ENCODE measurements at places on chromosomes 6 and 20.

DNA sequence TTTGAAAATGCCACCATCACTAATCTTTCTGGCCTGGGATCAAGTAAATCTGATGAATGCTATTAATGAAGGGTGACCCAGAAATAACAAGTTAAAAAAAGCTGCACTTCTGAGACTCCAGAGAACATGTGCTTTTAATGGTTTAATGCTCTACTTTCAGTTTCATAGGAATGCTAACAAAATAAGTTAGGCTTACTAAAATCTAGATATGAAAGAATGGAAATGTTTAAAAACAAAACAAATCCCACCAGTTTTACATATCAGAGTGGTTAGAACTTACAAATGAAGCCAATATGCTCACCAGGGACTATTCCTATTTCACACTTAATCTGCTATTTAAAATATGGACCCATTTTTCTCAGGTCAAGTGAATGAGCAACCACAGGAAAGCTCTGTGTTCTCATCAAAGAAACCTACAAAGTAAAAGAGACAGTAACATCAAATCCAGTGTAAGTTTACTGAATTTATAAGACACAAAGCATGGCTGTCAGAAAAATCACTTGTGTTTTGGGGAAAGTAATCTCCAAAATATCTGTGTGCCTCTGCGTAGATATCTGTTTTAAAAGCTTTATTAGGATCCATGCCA, 40.3 kb downstream of the FYN start:
- DNase-seq = no peak

DNA sequence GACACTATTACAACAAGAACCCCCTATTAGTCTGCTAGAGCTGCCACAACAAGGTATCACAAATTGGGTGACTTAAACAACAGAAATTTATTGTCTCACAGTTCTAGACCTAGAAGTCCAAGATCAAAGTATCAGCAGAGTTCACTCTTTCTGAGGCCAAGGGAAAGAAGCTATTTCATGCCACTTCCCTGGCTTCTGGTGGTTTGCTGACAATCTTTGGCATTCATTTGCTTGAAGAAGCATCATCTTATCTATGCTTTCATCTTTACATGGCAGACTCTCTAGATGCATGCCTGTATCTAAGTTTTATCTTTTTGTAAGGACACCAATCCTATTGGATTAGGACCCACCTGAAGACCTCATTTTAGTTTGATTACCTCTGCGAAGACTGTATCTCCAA, 296.8 kb upstream of the MARCKS start:
- DNase-seq = no peak

DNA sequence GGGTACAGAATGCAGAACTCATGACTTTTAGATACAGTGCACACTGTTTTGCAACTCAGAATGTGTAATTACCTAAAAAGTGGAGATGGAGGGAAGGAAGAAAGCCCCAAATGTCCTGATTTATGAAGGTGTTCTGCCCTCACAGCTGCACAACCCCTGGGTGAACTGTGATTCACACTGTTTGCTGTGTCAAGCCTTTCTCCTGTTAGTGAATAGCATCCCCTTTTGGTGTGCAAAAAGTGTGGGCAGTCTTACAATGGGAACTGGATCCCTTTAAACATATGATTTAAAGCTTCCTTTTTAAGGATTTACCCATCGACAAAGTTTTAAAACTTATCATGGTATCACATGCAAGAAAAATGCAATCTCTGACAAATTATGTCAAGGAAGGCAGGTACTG, 633.4 kb upstream of the EPHA7 start:
- no peak for DNase-seq

- no peak for DNase-seq
Observed at GRCh38 chr6:43205849-43206248, 23.4 kb downstream of the DNPH1 start.

GRCh38 chr20:53040693-53041589, 68.8 kb downstream of the TSHZ2 start:
- peak; percentile 2 for DNase-seq

DNA sequence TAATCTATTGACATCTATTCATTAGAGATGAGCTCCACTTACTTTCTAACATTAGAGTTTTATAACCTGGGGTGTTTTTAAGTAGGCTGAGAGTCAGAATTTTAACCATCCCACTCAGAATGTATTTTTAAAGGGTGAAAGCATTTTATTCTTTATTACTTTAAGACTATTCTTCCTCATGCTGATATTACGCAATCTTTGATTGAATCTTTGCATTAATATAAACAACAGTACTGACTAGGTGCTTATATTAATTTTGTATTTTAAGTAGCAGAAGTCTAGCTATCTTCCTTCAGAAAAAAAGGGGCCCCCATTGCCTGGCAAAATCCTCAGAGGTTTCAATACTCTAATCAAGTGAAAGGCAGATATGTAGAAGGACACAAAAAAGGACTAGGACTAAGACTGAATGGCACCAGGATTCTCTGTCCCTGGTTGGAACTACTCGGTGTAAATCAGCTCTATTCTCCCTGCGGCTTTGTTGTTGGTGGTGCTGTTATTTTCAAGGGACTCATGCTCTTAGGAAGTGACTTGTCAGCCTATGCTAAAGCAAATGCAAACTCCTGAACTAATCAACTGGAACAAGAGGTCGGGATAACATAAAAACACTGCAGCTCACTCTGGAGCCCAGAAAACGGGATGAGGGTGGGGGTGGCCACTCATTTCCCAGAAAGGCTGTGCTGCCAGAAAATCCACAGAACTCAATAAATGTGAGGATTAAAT, 1324.4 kb downstream of the GRIK2 start:
- no peak for DNase-seq

- no peak for DNase-seq
Observed at GRCh38 chr20:44586289-44586911, 4.0 kb downstream of the PKIG start.

GRCh38 chr6:152636609-152637295, 410 bp downstream of the SYNE1 start:
- DNase-seq = peak; percentile 48

- no peak for DNase-seq
Observed at GRCh38 chr20:9507544-9508239, 6.7 kb upstream of the LAMP5 start.

DNA sequence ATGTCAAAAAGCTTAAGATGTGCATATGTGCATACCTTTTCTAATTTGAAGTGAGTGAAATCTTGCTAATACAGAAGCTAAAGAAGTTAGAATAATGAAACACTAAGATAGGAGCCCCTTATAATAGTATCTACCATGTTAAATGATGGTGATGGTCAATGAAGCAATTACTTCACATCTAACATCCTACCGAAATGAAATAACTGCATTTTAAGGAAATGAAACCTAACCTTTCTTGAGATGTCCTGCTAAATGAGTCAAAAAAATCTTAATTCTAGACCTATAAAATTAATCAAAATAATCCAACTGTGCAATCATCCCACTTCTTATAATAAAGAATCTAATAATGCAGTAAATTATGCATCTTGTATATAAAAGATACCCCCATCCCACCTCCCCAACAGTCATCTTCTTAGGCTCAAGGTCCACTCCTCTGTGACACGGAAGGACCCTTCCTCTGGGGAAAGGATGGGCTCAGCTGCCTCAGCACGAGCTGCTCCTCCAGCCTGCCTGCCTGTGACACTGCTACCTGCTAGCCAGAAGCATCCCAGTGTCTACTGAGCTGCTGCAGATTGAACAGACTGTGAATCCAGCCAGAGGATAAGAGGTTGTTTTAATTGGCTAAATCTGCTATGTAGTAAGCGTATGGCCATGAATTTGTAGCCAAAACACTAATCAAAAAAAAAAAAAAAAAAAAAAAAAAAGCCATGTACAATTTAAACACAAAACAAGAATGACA, 129.6 kb upstream of the BEND3 start:
- DNase-seq = no peak

GRCh38 chr6:125995972-125996580, 9.7 kb downstream of the TRMT11 start:
- DNase-seq = peak; percentile 41

DNA sequence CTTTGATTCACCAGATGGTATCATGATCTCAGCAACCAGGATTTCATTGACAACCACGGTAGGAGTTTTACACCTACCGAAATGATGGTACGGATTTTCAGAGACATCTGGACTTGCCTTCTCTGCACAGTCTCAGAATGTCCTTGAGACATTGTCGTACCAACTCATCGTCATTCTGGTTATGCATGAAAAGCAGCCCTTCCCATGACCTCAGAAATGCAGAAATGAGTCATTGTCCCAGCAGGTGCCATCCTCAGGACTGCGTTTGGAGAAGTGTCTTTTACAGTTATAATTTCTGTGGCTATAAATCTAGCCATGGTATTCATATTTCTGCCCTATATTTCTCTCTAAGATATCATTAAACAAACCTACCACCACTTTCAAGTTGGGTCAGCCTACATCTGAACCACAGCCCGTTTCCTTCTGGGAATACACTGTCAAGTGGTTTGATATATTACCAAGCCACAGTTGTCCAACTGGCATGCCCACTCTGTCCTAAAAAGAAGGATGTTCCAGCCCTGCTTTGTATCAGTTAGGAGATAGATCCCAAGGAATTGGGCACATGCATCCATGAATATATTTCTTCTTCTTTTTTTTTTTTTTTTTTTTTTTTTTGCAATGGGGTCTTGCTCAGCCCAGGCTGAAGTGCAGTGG, 7.5 kb upstream of the BFSP1 start:
- no peak for DNase-seq

- DNase-seq = no peak
Observed at GRCh38 chr6:144844596-144844995, 559.5 kb downstream of the UTRN start.
